ENCODE measurements at places on chromosomes 12 and 14. TPM values are rescaled to one million over a fixed set of nuclear protein-coding genes. Genes with fewer than 3 reads are reported as not detected.

- H3K27ac ChIP-seq, result no peak overlapping the region
- DNase-seq, result no peak
- H3K4me3 ChIP-seq, result no peak overlapping the region
Observed at GRCh38 chr14:24890716-24891115, 159.2 kb downstream of the STXBP6 start.

Gene LRRC43
- not detected for total RNA-seq

Gene LRTM2
- total RNA-seq, result not detected

DNA sequence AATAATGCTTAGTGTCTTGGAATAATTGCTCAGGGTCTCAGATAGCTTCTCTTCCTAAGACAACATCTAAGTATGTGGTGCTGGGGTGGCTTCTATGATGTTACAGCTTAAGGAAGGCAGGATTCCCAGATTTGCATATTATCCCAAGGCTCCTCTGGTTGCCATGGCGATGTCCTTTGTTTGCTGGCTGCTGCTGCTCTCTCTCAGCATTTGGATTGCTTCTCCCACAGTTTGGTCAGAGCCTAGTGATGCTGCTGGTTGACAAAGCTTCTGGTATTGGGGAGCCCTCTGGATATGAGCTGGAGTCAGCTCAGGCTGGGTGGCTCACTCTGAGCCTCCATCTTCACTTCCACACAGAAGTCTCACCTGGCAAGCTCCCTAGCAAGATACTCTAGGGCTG, 56.4 kb upstream of the FBXO33 start:
- peaks cover 9% of the 10 kb centered on the region for H3K4me1 ChIP-seq
- no peaks in the 10 kb centered on the region for H3K36me3 ChIP-seq
- no peaks in the 10 kb centered on the region for H3K27me3 ChIP-seq
- no peak overlapping the region for H3K4me3 ChIP-seq
- H3K27ac ChIP-seq, result no peak overlapping the region

Gene PAWR
- 172 TPM for total RNA-seq

GRCh38 chr14:24098927-24099813, 5.1 kb downstream of the PCK2 start:
- peaks cover 63% of the 10 kb centered on the region for H3K36me3 ChIP-seq
- peaks cover 7% of the 10 kb centered on the region for H3K4me1 ChIP-seq
- H3K27ac ChIP-seq, result no peak overlapping the region
- H3K4me3 ChIP-seq, result no peak overlapping the region

GRCh38 chr12:12890543-12891079, 751 bp upstream of the GPRC5A start:
- peak overlapping the region; percentile 95 for H3K4me3 ChIP-seq
- peak overlapping the region; percentile 76 for H3K27ac ChIP-seq
- DNase-seq, result peak; percentile 79
- peaks cover 51% of the 10 kb centered on the region for H3K4me1 ChIP-seq
- no peaks in the 10 kb centered on the region for H3K27me3 ChIP-seq

Gene AP4S1
- 8.3 TPM for total RNA-seq

- H3K4me3 ChIP-seq, result no peak overlapping the region
- no peak for DNase-seq
- H3K4me1 ChIP-seq, result no peaks in the 10 kb centered on the region
Observed at GRCh38 chr12:104079024-104079423, 14.7 kb downstream of the HCFC2 start.

DNA sequence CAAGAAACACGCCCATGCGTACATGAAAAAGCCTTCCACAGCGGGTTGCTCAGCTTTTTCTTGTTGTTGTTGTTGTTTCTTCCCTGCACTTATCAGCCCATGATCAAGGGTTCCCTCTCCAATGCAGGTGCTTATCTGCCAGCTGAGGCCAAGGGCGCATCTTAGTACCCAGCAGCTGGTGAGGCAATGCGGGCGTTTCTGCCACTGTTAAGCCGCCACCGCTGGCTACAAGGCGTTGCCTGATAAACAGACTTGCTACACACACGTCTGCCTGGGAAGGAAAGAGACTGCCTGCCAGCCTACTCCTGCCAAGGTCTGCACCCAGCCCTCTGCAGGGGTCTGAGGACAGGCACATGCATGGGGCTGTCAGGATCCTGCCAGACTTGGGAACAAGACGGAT, 345.9 kb downstream of the BCL11B start:
- peaks cover 33% of the 10 kb centered on the region for H3K27me3 ChIP-seq
- DNase-seq, result no peak
- H3K27ac ChIP-seq, result no peak overlapping the region
- H3K4me3 ChIP-seq, result no peak overlapping the region

DNA sequence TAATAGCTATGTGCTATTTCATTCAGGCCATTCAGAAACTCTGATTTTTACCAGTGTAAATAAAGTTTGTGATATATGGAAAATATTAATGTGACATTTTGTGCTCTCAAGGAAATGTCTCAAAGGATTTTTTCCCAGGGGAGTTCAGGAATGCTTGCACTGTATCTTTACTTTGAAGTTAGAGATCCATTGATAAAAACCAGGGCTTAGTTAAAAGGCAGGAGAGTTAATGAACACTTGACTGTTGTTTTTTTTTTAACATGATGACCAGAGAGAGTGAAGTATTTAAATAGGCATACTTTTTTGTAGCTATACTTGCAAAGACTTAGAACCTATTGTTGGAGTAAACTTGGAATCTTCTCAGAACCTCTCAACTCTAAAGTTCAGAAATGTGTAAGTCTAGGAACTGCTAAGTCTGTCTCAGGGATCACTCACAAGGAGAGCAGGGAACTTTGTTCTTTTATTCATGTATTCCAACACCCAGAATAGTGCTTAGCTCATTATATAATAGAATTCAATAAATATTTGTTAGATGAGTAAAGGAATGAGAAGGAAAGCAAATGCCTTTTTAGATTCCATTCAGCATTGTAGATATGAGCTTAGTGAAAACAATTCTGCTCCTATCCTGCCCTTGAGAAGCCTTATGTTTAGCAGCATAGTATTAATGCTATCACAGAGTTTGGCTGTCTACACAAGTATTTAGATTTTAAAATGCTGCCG, 117.5 kb downstream of the DAAM1 start:
- peaks cover 34% of the 10 kb centered on the region for H3K4me1 ChIP-seq
- DNase-seq, result no peak
- H3K36me3 ChIP-seq, result no peaks in the 10 kb centered on the region

- H3K27me3 ChIP-seq, result peaks cover 44% of the 10 kb centered on the region
- no peaks in the 10 kb centered on the region for H3K36me3 ChIP-seq
- H3K4me3 ChIP-seq, result no peak overlapping the region
- H3K27ac ChIP-seq, result no peak overlapping the region
Observed at GRCh38 chr14:100675699-100676684, 50.7 kb upstream of the DLK1 start.

- H3K4me3 ChIP-seq, result no peak overlapping the region
- H3K4me1 ChIP-seq, result peaks cover 14% of the 10 kb centered on the region
- no peak overlapping the region for H3K27ac ChIP-seq
- no peaks in the 10 kb centered on the region for H3K27me3 ChIP-seq
Observed at GRCh38 chr12:27818401-27818918, 38.4 kb upstream of the MANSC4 start.

Measured in Calu3 (cell line).